Ascending aorta (tissue), 2 donors: ENCODE measurements at places on chromosomes 16 and 17.

DNA sequence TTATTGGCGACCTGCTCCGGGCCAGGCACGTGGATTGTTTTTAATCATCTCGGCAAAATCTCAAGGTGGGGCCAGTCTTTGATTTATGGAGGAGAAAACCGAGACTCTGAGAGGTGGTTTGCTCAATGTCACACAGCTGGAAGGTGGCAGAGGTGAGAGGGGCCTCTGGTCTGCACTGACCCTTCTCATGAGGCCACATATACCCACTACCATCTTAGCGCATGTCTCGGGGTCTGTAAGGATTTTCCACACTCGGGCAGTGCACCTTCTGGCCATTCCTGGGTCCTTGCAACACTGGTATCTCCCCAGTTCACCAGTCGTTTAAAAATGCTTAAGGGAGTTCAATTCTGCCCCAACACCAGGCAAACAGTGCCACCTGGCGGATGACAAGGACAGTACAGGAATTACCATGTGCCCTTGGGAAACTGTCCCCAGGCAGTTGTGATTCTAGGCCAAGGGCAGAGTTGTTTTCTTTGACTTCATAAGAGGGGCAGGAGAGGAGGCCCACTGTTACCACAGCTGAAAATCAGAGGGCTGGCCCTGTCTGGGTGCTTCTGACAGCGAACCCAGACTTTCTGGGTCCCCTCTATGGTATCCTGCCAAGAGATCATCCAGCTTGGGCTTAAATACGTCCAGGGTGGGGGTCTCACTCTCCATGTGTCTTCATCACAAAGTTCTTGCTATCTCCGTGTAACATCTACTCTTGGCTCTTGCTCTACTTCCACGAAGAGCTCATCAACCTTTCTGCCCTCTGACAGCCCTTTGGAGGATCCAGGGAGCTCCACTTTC lies 39.4 kb upstream of the RAI1 start:
- DNase-seq = peak; percentile 85

DNA sequence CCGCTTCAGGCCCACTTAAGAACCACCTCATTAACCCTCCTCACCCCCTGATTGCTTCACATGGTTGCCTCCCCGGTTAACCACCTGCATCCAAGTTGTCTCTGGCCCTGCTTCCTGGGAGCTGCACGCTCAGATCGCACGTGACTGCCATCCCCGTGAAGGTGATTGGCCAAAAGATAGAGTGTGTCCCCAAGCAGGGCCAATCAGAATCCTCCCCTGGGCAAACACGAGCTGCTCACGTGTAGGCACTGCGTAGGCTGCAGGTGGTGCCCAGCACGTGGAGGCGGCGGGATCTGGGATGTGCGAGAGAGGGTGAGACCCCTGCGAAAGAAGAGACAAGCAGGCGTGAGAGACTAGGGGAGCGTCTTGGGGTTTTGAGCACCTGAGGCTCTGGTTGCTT lies 111.8 kb upstream of the CRHR1 start:
- no peak for DNase-seq

GRCh38 chr16:4489030-4489429 lies 12.8 kb downstream of the HMOX2 start:
- DNase-seq = no peak

GRCh38 chr17:146983-147761 lies 9.8 kb downstream of the SCGB1C2 start:
- no peak for DNase-seq

DNA sequence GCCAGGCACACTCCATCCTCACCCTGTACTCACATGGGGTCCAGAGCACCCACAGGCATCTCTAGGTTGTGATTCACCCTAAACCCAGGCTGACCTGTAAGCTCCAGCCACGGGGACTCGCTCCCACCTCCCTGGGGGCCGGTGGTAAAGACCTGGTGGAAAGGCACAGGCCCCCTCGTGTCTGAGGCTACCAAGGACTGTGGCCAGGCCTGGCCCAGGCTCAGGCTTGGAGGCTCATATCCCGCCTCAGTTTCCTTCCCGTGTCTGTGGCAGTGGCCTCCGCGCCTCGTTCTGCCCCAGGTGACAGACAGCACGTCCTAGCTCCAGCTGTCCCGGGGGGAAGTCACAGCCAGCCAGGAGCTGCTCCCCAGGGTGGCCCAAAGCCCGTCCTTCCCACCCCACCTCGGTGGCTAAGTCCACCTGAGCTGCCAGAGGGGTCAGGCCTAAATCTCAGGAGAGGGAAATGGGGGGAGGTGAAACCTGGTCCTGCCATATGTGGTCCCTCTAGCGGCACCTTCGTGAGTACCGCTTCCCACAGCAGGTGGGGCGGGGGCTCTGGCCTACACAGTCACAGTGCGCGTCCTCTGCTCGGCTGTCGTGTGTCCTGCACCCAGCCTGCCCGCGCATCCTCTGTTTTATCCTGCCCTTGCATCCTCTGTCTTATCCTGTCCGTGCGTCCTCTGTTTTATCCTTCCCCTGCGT lies 12.6 kb downstream of the CDH15 start:
- DNase-seq = no peak

DNA sequence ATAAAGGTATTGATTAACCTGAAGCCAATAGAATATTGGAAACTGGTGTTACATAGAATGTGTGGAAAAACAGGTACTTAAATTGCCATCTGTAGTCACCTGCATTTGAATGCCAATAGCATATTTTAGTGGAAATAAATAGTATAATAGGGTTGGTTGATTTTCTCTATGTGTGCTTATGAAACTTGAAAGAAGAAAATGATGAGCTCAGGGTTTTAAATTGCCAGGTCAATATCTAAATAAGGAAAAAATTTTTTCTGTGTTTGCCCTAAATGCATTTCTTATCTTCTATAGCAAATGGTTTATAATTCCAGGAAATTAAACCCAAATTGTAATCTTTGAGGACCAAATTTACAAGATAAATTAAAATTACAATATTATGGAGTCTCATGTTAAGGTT lies 626.6 kb downstream of the CDH8 start:
- no peak for DNase-seq

GRCh38 chr17:31900877-31901276 lies 631 bp downstream of the UTP6 start:
- DNase-seq = no peak

- DNase-seq = no peak
Observed at GRCh38 chr17:17403899-17404576, 72.8 kb upstream of the MED9 start.

- no peak for DNase-seq
Observed at GRCh38 chr17:47844227-47844626, 3.2 kb upstream of the SCRN2 start.

DNA sequence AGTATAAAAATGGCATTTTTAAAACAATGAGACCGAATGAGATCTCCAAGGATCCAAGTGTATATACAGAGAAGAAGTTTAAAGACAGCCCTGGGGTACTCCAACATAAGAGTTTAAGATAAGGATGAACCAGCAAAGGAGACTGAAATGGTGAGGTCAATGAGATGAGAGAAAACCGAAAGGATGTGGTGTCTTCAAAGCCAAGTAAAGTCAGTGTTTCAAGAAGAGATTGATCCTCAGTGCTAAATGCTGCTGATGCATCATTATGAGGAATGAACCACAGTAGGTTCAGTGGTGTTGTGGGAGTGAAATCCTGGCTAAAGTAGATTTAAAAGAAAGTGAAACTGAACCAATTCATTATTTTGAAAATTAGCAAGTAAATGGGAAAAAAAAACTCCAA lies 38.1 kb upstream of the NLK start:
- no peak for DNase-seq

- DNase-seq = no peak
Observed at GRCh38 chr16:71327720-71328119, 30.8 kb upstream of the CALB2 start.

DNA sequence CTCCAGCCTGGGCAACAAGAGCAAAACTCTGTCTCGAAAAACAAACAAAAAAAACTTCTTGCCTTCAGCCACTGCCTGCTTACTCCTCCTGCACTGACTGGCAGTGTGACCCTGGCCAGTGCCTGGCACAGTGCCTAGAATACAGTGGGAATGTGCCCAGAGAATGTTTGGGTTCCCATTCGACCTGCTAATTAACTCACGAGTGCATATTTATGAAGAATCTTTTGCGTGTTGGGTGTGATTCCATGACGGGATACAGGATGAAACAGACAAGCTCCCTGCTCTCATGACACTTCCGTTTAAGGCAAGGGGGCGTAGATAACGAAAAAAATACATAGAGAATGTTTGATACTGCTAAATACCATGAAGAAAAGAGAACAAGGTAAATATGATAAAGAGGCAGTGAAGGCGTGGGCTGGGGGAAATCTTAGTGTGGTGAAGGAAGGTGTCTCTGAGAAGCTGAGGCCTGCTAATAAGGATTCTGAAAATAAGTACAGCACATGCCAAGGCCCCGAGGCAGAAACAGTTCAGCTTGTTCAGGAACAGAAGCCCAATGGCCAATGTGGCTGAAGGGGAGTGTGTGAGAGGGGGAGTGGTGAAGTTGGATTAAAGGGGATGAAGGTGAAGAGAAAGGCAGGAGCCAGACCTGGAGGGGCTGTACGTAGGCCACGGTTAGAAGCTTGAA lies 4.3 kb downstream of the ABI3 start:
- no peak for DNase-seq
